ENCODE measurements at places on chromosomes 4 and X. TPM values are rescaled to one million over a fixed set of nuclear protein-coding genes. Genes with fewer than 3 reads are reported as not detected.

ASB12 gene
- not detected for total RNA-seq

SAGE1 gene
- total RNA-seq, result not detected

PITX2 gene
- total RNA-seq, result not detected

MAGEA11 gene
- total RNA-seq, result not detected

DCAF12L2 gene
- not detected for total RNA-seq

DCLK2 gene
- not detected for total RNA-seq

DNA sequence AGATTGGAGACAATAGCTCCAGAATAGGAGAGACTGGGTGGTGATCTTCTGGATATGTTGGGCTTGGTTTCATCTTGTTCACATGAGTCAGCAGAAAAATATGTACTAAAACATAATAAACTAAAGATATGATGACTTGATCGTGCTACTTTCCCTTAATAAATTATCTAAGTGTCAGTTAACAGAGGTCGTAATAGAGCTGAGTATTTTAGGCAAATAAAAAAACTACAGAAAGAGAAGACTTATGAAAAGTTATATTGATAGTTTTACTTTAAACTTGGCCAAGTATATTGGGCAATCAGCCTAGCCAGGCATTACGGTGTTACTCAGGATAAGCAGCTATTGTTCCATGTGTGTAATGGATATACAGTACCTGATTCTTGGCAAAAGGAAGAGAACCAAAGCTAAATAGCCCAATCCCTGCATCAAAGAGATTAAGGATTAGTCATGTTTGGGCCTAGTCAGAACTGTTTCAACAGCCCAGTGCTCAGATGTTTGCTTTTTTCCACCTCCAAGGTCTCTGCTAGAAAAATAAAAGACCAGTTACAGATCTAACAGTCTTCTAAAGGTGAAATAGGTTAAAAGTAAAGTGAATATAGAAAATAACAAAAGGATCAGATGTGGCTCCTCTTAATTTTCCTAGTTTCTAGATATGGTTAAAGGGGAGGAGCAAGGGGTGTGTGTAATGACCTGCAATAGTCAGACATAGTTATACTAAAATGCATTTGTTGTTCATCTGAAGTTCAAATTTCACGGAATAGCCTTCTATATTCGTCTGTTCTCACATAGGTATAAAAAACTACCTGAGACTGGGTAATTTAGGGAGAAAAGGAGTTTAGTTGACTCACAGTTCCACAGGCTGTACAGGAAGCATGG, 262.6 kb downstream of the ADGRL3 start:
- no peaks in the 10 kb centered on the region for H3K4me1 ChIP-seq
- H3K27ac ChIP-seq, result no peak overlapping the region
- no peaks in the 10 kb centered on the region for H3K27me3 ChIP-seq
- H3K36me3 ChIP-seq, result no peaks in the 10 kb centered on the region
- H3K4me3 ChIP-seq, result no peak overlapping the region
- DNase-seq, result no peak

- H3K4me1 ChIP-seq, result peaks cover 9% of the 10 kb centered on the region
- H3K36me3 ChIP-seq, result no peaks in the 10 kb centered on the region
- H3K27me3 ChIP-seq, result no peaks in the 10 kb centered on the region
- no peak overlapping the region for H3K4me3 ChIP-seq
- DNase-seq, result no peak
Observed at GRCh38 chr4:115780835-115781234, 667.4 kb upstream of the NDST4 start.

DNA sequence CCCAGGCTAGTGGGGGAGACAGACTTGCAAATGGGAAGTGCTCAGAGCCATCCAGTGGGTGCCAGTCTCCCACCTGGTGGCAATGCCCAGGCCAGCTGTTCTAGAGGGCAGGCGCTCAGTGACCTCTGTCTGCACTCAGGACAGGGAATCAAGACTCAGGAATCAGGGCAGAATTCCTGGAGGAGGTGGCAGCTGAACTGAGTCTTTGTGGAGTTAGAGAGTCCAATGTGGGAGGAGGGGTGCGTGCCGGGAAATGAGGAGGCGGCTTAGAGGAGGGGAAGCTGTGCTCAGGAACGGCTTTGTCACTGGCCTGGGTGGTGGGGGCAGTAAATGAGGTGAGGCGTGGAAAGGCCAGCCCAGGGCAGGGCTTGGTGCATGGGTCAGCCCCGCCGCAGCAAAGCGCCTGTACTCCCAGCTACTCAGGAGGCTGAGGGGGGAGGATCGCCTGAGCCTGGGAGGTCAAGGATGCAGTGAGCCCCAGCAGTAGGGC, 31.3 kb upstream of the SORCS2 start:
- no peak overlapping the region for H3K27ac ChIP-seq
- no peaks in the 10 kb centered on the region for H3K4me1 ChIP-seq
- peaks cover 19% of the 10 kb centered on the region for H3K27me3 ChIP-seq
- H3K4me3 ChIP-seq, result no peak overlapping the region
- no peaks in the 10 kb centered on the region for H3K36me3 ChIP-seq

- no peaks in the 10 kb centered on the region for H3K27me3 ChIP-seq
- H3K27ac ChIP-seq, result no peak overlapping the region
- no peak overlapping the region for H3K4me3 ChIP-seq
- H3K4me1 ChIP-seq, result no peaks in the 10 kb centered on the region
Observed at GRCh38 chrX:107834275-107835201, 8.9 kb downstream of the MID2 start.
